ENCODE measurements at places on chromosomes 11 and 22. TPM values are rescaled to one million over a fixed set of nuclear protein-coding genes. Genes with fewer than 3 reads are reported as not detected.

APOBEC3H gene
- 11.6 TPM for total RNA-seq

RPS25 gene
- total RNA-seq, result 1,371 TPM

CDC42BPG gene
- 0.50 TPM for total RNA-seq

TP53I11 gene
- 18.8 TPM for total RNA-seq

NCAPD3 gene
- 94.6 TPM for total RNA-seq

OMP gene
- total RNA-seq, result not detected

SEPTIN3 gene
- 0.36 TPM for total RNA-seq

SCUBE2 gene
- total RNA-seq, result not detected

RAB3IL1 gene
- total RNA-seq, result not detected

ARHGAP32 gene
- 2.1 TPM for total RNA-seq

SCGB2A2 gene
- total RNA-seq, result not detected

TH gene
- not detected for total RNA-seq

TIGD3 gene
- 0.65 TPM for total RNA-seq

LDHAL6A gene
- total RNA-seq, result not detected

HBB gene
- total RNA-seq, result not detected

SPI1 gene
- not detected for total RNA-seq

LAYN gene
- 3.1 TPM for total RNA-seq

CATSPERZ gene
- total RNA-seq, result not detected

GAL3ST1 gene
- total RNA-seq, result not detected

TOM1 gene
- 13.2 TPM for total RNA-seq

ELMOD1 gene
- total RNA-seq, result 0.13 TPM

CLDN5 gene
- not detected for total RNA-seq

FZD4 gene
- total RNA-seq, result 0.06 TPM

CARD18 gene
- total RNA-seq, result not detected

MPPED2 gene
- not detected for total RNA-seq

RAB38 gene
- 4.7 TPM for total RNA-seq

IL18BP gene
- 6.6 TPM for total RNA-seq

Data from activated CD8-positive, alpha-beta memory T cell treated with anti-CD3 and anti-CD28 coated beads for 36 hours (primary cell).